ENCODE measurements at places on chromosomes 6 and 20. TPM values are rescaled to one million over a fixed set of nuclear protein-coding genes. Genes with fewer than 3 reads are reported as not detected.

SNRPB2 gene
- total RNA-seq, result 47.6 TPM

ENPP1 gene
- total RNA-seq, result 4.7 TPM

CALHM4 gene
- total RNA-seq, result not detected

LY6G6D gene
- total RNA-seq, result not detected

C6orf132 gene
- 0.71 TPM for total RNA-seq

PRICKLE4 gene
- total RNA-seq, result not detected

KIFC1 gene
- 1.4 TPM for total RNA-seq

ADGRB3 gene
- 0.43 TPM for total RNA-seq

RSPO3 gene
- total RNA-seq, result 17.4 TPM

TBXT gene
- not detected for total RNA-seq

SMLR1 gene
- not detected for total RNA-seq

C20orf144 gene
- total RNA-seq, result 0.09 TPM

GPR6 gene
- not detected for total RNA-seq

PROKR2 gene
- total RNA-seq, result not detected

KCNB1 gene
- total RNA-seq, result under 0.01 TPM

KHDC1L gene
- not detected for total RNA-seq

DCDC2 gene
- total RNA-seq, result 0.14 TPM

SIRPD gene
- total RNA-seq, result not detected

PTCRA gene
- not detected for total RNA-seq

C6orf58 gene
- under 0.01 TPM for total RNA-seq

Data from smooth muscle cell of bladder (primary cell).